Activated CD4-positive, alpha-beta T cell treated with anti-CD3 and anti-CD28 coated beads for 48 hours (primary cell): ENCODE measurements at places on chromosomes 6 and 20.

DNA sequence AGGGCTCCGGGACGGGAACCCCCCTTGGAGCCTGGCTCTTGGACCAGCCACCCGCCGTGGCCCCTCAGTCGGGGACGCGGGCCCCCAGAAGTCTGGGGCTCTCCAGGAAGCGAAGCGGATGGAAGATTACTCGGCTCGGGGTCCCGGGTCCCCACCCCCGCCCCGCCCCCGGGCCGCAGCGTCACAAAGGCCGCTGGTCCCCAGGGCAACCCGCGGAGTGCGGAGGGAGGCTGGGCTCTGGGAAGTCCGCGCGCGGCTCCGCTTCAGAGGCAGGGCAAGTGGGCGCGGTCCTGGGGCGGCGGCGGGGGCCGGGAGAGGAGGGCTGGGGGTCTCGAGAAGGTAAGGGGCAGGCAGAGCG is at the start of gene FNDC11:
Gene FNDC11 (plus strand): TSS at position 227 of the 358 bp plus-strand sequence. CDS start 1,505 bp downstream, outside the sequence.
- peak; percentile 45 for DNase-seq

- DNase-seq, result no peak
These were observed 129.2 kb upstream of the PCSK2 start for GRCh38 chr20:17097603-17098002.

DNA sequence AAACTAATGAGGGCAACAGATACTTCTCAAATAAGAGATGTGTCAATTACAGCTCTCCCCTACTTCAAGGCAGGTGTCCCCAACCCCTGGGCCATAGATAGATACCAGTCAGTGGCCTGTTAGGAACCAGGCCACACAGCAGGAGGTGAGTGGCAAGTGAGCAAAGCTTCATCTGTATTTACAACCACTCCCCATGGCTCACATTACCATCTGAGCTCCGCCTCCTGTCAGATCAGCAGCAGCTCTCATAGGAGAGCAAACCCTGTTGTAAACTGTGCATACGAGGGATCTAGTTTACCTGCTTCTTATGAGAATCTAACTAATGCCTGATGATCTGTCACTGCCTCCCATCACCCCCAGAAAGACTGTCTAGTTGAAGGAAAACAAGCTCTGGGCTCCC is 422.1 kb downstream of the GJA1 start:
- no peak for DNase-seq

- DNase-seq, result no peak
These were observed 22.8 kb upstream of the PCMTD2 start for GRCh38 chr20:64232794-64233193.

- no peak for DNase-seq
These were observed 19.3 kb upstream of the RGS17 start for GRCh38 chr6:153150371-153150751.

DNA sequence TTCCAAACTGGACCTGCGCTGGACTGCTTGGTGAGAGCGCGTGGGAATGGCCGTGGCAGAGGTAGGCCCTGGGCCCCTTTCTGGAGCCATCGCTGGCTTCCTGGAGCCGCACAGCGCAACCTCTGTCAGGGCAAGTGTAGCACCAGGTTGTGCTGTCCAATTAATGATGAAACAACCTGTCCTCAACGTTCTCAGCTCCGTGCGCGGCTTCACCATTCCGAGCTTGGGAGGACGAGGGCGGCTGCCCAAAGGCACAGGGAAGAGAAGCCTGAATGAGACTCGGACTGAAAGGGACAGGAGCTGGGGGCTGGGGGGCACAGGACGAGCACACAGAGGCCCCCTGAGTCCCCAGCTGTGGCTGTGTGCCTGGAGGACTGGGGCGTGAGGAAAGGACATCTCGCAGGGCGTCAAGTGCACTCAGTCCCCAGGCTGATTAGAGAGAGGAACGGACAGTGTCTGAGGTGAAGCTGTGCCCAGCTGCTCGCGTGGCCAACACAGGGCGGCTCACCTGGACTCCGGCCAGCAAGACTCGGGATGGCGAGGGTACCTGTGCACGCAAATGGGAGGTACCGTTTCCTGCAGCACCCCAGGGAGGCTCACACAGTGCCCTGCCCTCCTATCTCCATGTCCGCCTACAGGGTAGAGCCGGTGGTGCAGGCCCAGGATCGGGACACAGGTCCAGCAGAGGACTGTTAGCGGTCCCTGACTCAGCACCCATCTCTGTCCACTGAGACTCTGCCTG is 403.3 kb downstream of the TAF4 start:
- DNase-seq, result no peak

GRCh38 chr6:38320358-38320757 is 319.4 kb downstream of the BTBD9 start:
- no peak for DNase-seq

DNA sequence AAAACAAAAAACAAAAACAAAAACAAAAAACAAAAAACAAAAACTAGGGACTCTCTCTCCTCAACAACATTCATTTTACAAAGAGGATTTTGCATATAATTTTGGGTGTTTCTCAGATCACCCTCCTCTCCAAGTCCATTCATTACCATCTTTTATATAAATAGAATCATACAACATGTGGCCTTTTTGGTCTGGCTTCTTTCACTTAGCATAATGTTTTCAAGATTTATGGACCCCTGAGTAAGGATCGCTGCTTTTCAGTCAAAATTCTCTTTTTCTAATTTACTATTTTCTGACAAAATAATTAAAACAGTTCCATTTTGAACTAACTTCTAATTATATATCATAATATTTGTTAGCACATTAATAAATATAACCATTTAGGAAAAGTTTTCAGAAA is 94.8 kb downstream of the UBE3D start:
- no peak for DNase-seq

- DNase-seq, result no peak
These were observed 15.2 kb downstream of the RPP21 start for GRCh38 chr6:30360139-30360538.

GRCh38 chr20:18090477-18090876 is 32.8 kb upstream of the OVOL2 start:
- no peak for DNase-seq

GRCh38 chr6:6724539-6725467 is 136.3 kb downstream of the LY86 start:
- peak; percentile 71 for DNase-seq

- no peak for DNase-seq
These were observed 9.6 kb upstream of the PKIG start for GRCh38 chr20:44572551-44573500.

GRCh38 chr6:30768634-30769087 is 24.3 kb upstream of the IER3 start:
- DNase-seq, result peak; percentile 52

DNA sequence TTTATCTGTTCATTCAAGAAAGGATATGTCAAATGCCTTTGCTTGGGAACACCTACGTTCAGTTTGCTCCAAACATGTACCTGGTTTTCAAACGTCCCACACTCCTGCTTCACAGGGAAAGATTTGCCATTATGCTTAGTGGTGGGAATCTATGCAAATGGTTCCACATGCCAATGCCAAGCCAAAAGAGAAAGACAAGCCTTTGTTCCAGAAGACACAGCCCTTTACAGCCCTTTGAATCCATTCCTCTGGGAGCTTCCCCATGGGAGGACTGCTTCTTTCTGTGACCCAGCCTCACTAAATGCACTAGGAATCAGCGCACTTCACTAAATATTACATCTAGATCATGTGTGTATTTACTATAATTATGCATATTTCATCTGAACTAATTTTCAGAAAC is 619.5 kb downstream of the PRKN start:
- DNase-seq, result no peak

DNA sequence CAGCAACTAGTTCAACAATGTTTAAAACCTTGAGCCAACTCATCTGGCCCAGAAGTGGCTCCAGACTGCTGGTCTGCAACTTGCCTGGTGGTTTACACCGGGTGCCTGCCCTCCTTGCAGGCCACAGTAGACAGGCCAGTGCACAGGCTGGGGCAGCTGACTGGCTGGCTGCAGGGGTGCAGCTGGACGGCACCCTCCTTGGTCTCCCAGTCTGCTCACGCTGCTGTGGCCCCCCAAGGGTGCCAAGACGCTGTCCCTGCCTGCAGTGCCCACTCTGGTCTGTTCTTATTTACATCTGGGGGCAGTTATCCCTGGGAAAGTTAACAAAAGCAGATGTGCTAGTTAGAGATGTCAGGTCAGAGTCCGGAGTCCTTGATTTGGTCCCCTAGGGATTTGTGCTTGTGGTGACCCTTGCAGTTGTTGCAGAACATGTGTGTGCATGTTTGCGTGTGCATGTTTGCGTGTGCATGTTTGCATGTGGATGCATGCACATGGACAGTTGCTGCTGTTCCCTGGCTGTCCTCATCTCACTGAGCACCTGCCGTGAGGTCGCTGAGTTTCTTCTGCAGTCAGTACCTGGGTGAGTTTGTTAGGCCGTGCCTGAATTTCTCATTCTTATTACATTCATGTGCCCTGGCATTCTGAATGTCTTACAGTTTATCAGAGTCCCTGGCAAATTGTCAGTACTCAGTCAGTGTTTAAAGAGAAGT is 48.2 kb upstream of the IRF4 start:
- DNase-seq, result no peak

GRCh38 chr20:54479138-54479906 is 3.9 kb downstream of the DOK5 start:
- no peak for DNase-seq

GRCh38 chr6:111080698-111081097 is 6.6 kb upstream of the SLC16A10 start:
- no peak for DNase-seq

DNA sequence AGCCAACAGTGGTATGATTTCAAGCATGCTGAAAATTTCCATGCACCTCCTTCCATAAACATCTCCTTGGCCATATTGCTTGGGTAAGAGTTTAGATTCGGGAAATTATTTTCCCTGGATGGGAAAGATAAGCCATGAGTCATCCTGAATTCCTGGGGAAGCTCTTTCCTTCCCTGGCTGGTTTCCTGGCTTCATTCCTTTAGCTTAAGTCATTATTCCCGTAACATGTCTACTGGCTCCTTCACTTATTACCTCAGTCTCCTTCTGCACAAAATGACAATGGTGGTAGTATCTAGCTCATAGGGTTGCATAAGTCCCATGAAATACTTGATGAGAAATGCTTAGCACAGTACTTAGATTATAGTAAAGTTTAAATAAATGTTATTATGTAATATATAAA is 27.6 kb downstream of the TINAG start:
- DNase-seq, result no peak

DNA sequence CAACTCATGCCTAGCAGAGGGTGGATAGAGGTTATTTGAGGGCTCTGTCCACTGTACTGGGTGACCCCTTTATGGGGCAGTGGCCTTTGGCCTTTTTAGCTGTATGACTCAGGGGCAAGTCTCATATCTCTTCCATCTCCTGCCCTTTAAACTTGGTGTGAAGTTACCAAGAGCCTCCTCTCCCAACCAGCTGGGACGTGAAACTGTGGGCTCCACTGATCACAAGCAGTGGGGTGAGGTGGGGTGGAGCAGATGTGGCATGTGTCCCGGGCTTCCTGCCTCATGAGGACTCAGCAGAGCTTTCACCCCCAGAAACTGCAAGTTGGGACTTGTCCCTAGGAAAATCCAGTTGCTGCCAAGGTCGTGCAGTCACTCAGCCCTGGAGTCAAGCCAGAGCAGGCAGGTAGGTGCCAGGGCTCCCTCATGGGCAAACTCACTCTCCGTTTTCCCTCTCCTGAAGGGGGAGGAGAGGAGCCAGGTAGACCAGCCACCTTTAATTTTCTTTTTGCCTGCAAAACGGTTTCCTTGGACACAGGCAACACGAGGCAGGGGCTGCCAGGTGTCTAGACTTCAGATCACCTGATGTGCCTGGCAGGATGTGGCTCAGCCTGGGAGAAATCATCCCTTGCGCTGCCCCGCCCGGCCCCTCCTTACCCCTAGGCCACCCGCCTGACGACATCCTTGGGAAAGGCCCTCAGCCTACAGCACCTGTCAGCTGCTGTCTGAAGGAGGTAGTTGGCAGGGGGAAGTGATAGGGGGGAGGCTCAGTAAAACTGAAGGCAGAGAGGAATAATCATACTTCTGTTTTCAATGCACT is 4.0 kb downstream of the CDKN1A start:
- DNase-seq, result peak; percentile 75

DNA sequence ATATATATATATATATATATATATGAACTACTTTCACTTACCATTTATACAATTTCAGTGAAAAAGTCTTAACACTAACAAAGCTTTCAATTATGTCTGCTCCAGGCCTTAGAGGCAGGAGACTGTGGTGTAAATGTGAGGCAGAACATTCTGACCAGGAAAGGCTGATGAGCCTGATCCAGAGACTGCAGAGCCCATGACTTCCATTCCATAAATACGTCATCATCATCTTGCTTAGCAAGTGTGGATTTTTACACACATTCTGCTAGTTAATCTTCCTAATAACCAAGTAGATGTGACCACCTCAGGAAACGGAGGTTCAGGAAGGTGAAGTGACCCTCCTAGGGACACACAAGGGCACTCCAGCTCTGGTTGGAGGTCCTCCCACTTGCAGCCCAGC is 14.9 kb downstream of the TRERF1 start:
- DNase-seq, result no peak

- DNase-seq, result no peak
These were observed 71.6 kb downstream of the ZNF217 start for GRCh38 chr20:53522026-53522425.

- DNase-seq, result no peak
These were observed 73.3 kb downstream of the METTL24 start for GRCh38 chr6:110284855-110285254.

GRCh38 chr6:63188828-63189227 is 22.4 kb upstream of the FKBP1C start:
- no peak for DNase-seq

DNA sequence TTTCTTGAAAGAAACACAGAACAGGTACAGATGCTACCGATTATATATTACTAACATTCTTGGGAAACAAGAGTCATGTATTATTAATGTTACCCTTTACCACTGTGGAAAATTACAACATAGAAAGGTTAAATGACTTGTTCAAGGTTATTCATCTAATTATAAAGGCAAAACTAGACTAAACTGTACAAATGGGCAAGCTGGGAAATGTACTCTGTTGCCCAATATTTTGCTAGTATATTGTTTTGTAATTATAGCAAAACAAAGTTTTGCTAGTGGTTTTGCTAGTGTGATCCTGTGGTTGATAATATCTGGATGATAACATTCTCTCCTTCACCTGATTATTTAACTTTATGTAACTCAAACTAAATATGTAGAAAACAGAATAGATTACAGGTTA is 96.5 kb downstream of the TINAG start:
- DNase-seq, result no peak

GRCh38 chr20:4100679-4101078 is 85.3 kb upstream of the RNF24 start:
- DNase-seq, result no peak

GRCh38 chr20:41029150-41029901 is 704 bp downstream of the TOP1 start:
- DNase-seq, result peak; percentile 58
